ENCODE measurements at places on chromosomes 6 and 20. TPM values are rescaled to one million over a fixed set of nuclear protein-coding genes. Genes with fewer than 3 reads are reported as not detected.

GRCh38 chr6:142420802-142421201, 119.0 kb downstream of the ADGRG6 start:
- H3K27me3 ChIP-seq, result no peaks in the 10 kb centered on the region
- H3K4me1 ChIP-seq, result no peaks in the 10 kb centered on the region
- no peak for DNase-seq
- peaks cover 55% of the 10 kb centered on the region for H3K36me3 ChIP-seq
- H3K27ac ChIP-seq, result no peak overlapping the region
- H3K4me3 ChIP-seq, result no peak overlapping the region

Gene GRM4
- not detected for total RNA-seq

DNA sequence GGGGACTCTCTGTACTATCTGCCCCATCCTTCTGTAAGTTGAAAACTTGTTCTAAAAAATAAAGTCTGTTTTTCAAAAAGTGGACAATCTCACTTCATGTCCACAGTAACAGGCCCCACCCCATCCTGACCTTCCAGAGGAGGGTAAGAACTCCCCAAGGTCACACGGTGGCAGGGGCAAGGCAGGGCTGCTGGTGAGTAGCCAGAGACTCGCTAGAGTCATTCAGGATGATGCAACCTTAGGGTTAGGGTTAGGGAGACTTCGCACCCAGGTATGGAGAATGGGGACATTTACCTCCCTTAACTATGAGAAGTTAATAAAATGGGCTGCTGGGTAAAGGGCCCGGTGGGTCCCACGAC, 15.4 kb downstream of the PEDS1 start:
- DNase-seq, result no peak
- H3K36me3 ChIP-seq, result peaks cover 5% of the 10 kb centered on the region
- H3K4me3 ChIP-seq, result no peak overlapping the region

Gene BACH2
- 1.9 TPM for total RNA-seq

- H3K4me3 ChIP-seq, result no peak overlapping the region
- H3K27ac ChIP-seq, result no peak overlapping the region
- H3K36me3 ChIP-seq, result no peaks in the 10 kb centered on the region
- no peaks in the 10 kb centered on the region for H3K27me3 ChIP-seq
Measured at GRCh38 chr20:5364997-5365597, 48.3 kb upstream of the PROKR2 start.

Gene LY6G6D
- not detected for total RNA-seq

Gene SLC22A2
- total RNA-seq, result not detected

DNA sequence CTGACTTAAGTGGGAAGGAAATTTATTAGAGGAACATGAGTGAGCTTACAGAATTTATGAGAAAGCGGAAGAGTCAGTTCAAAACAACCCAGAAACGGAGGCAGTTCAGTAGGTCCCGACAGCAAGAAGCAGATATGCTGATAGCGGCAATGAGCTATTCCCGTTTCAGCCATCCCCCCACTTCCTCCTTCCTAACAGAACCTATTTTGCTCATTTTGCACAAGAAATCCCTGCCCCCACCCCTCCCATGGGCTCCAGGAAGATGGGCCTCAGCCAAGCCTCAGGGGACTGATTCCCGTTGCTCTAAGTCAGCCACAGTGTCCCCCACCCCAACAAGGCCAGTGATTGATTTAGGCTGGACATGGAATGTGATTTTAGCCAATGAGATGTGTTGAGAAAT, 157.5 kb downstream of the CEBPB start:
- H3K4me1 ChIP-seq, result peaks cover 15% of the 10 kb centered on the region
- no peaks in the 10 kb centered on the region for H3K36me3 ChIP-seq
- no peaks in the 10 kb centered on the region for H3K27me3 ChIP-seq
- no peak overlapping the region for H3K4me3 ChIP-seq

Measured in liver (tissue), 10 donors.